ENCODE measurements at places on chromosomes 2 and 18. TPM values are rescaled to one million over a fixed set of nuclear protein-coding genes. Genes with fewer than 3 reads are reported as not detected.

- DNase-seq, result no peak
Measured at GRCh38 chr2:222827417-222827816, 33.4 kb upstream of the ACSL3 start.

Gene CHRNA1
- total RNA-seq, result 541 TPM

Gene COBLL1
- total RNA-seq, result 4.0 TPM

Gene RBM43
- 3.0 TPM for total RNA-seq

Gene SAG
- total RNA-seq, result not detected

- peak; percentile 3 for DNase-seq
Measured at GRCh38 chr2:155368934-155369333, 670.4 kb downstream of the KCNJ3 start.

DNA sequence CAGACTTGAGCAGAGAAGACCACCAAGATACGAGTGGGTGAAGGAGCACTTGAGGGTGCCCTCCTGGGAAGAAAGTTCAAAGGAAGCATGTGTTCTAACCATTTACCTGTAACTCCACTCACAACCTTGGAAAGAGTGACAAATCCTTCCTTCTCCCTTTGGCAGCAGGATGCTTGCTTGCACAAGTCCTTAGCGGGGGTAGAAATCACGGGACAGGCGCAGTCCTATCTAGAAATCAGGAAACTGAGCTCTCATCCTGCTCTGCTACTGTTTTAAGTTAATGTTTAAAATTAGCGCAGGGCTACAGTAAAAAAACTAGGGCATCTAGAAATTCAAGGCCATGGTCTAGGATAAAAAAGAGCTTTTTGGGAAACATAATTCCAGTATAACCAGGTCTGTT, 100.9 kb upstream of the PTPRM start:
- DNase-seq, result no peak

GRCh38 chr2:53021292-53021691, 746.3 kb upstream of the CHAC2 start:
- DNase-seq, result peak; percentile 72

Gene GALNT13
- 0.75 TPM for total RNA-seq

DNA sequence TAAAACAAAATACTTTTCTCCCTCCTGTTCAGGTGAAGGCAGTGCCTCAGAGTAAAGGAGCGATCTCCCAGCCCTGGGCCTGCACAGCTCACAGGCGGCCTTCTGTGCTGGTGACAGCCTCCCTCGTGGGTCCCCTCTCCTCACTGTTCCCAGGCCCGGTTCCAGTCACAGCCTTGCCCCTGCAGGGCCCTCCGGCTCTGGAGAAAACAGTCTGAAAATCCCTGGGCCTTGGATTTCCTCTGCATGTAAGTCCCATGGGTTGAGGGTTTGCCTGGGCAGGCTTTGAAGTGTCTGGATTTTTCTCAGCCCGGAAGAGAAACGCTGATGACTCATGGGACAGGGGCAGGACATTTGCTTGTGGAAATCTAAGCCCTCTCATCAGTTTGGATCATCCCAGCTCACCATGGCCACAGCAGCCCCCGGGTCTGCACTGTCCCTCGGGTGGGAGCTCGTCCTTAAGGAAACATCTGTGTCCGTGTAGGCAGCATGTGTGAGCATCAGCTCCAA, 186.1 kb upstream of the RAB12 start:
- DNase-seq, result peak; percentile 75

DNA sequence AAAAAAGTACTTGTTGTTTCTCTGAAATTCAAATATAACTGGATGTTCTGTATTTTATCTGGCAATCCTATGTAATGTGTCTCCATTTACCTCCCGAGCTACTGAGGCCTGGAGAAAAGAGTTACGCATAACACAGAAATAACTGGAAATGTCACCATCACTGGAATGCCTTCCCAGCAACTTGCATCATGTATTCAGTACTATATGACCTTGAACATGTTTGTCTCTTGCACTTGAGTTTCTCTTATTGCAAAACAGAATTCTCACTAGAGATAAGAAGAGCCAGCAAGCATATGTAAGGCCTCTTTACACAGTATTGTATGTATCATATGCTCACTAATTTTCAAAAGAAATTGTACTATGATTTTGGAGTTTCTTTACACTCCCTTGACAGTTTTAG, 99.6 kb upstream of the CTAGE1 start:
- no peak for DNase-seq

DNA sequence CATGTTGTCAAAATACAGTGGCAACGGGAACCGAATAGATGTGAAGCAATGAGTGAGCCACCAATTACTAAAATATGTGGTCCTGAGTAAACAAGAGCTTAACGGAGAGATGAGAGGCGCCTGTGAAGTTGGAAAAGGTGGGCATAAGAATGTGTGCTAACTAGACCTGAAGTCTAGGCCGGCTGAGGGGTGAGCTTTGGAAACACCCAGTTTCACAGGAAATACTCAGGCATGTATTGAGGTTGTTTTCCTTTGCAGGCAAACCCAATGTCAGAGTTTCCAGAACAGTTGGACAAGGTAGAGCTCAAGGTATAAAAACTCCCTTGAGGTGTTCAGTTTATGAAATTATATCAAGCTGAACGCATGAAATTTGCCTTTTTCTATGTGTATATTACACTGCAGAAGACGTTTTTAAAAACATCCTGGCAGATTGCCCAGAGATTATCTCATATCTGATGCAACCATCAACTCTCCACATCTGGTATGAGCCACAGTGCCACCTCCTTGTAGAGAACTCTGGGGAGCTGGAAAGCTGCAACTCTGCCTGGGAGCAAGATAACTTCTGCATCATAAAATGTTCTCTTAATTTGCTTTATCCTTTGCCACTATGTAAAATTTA, 3.9 kb upstream of the WDSUB1 start:
- peak; percentile 79 for DNase-seq

Gene ACVR1C
- total RNA-seq, result 0.83 TPM

Gene WDR7
- 11.9 TPM for total RNA-seq

DNA sequence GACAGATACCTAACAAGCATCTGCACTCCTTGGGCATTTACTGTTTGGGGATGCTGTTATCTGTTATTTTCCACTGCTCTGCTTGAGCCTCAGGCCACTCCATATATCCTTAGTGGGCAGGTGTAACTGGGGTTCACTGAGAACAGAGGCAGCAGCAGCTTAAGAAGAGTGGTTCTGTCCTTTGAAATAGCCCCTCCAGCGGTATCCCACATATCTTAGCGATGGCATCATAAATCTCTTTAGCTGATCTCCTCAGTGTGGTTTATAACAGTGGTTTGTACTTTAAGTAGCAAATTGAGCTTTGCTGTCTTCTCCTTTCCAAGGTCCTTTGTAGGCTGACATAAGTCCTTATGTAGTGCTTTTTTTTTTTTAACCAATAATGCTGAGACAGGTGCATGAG, 79.7 kb upstream of the RPRM start:
- no peak for DNase-seq

Gene RTP5
- total RNA-seq, result not detected

Gene SOWAHC
- 7.3 TPM for total RNA-seq

Gene CAPN10
- total RNA-seq, result 20.5 TPM

DNA sequence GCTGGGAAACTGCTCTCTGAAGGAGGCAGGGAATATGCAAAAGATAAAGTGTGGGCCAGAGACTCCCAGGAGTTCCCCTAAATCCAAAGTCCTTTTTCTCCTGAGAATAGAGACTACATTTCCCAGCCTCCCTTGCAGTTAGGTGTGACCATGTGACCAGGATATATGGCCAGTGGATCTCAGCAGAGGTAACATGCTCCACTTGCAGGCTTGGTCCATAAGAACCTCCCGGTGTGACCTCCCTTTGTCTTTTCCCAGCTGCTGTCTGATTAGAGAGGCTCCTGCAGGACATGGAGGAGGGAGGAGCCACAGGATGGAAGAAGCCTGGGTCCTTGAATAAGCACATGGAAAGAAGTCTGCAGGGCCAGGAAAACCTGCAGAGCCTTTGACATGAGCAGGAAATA, 76.2 kb downstream of the TGFA start:
- DNase-seq, result no peak

DNA sequence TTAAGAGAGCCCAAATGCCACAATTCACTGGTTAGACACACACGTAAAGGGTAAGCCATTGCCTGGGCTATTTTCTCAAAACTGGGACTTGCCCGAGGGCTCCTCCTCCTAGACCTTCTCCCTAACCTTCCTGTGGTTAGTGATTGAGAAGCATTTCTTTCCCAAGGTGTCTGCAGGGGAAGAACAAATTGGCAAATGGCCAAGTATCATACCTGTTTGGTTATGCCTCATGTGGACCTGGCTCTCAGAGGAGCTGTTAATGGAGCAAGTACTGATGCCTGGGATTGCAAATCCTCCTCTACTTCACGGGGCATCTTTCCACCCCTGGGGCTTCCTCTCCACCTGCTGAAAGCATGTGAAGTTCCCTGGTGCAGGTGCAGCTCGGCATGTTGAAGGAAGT, 187.5 kb upstream of the CYRIA start:
- DNase-seq, result no peak

Gene TMEM182
- 4.0 TPM for total RNA-seq

DNA sequence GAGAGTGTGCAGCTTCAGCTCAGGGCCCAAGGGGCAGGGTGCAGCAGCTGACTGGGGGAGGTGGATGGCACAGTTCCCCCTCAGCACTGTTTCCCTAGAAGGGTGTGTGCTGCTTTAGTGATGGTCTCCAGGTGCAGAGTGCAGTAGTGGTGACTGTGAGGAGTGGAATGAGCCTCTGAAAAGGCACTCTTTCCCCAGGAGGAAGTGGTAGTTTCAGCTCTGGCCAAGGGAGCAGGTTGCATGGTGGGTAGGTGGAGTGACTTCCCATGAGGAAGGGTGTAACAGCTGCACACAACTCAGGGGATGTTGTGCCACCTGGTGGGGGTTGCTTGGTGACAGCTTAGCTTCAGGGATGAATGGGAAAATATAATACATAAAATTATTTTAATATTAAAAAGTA, 251.5 kb upstream of the NXPH2 start:
- peak; percentile 71 for DNase-seq

Gene RBM44
- 0.34 TPM for total RNA-seq

DNA sequence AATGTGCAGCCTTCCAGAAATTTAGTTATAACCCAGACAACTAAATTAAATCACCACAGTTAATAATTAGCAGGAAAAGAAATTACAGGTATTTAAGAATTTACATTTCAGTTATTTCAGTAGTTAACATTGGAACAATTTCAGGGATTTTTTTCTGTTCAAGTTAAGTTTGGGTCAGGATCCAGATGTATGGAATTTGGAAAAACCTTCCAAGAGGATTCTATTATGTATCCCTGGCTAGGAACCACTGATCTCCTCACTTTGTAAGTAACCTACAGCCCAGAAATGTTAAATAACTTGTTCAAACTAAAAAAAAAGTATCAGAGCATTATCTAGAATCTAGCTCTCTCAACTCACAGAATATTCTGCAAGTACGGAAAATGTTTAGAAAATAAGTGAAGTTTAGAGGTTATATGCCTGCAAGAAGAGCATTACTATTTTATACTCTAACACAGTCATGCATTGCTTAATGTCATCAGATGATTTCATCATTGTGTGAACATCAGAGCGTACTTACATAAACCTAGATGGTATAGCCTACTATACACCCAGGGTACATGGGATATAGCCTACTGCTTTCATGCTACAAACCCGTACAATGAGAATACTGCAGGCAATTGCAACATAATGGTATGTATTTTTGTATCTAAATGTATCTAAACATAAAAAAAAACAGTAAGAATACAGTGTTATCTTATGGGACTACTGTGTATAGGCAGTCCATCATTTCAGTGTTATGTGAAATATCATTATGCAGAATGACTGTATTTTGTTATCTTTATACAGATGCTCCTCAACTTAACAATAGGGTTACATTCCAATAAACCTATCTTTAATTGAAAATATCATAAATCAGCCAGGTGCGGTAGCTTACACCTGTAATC, 6.1 kb downstream of the NCKAP1 start:
- DNase-seq, result no peak

Gene ZNF892
- 4.6 TPM for total RNA-seq

Gene LIPG
- 0.19 TPM for total RNA-seq

GRCh38 chr2:206336861-206337260, 62.4 kb downstream of the ZDBF2 start:
- no peak for DNase-seq

Gene RNF152
- total RNA-seq, result 0.51 TPM

Gene ATP6V1C2
- total RNA-seq, result not detected

- DNase-seq, result no peak
Measured at GRCh38 chr2:48310581-48310980, 219.4 kb upstream of the STON1 start.

GRCh38 chr2:207484444-207485391, 45.0 kb upstream of the CREB1 start:
- DNase-seq, result no peak

GRCh38 chr18:23232331-23232730, 97.0 kb downstream of the CABLES1 start:
- DNase-seq, result no peak

DNA sequence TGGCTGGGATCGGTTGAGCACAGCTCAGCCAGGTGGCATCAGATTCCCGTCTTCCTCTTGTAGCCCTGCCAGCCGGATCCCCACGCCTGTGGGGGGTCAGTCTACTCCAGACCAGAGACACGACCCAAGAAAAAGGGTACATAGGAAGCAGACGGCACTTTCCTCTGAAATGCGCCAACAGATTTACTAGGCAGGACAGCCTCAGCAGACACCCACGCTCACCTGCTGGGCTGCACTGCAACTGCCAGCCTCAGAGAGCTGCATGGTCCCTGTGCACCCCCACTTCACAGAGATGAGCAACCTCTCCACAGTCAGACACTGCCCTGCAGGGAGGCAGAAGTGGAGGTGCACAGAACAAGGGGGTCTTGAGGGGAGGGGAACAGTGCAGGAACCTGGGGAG, 75.7 kb upstream of the OTOS start:
- no peak for DNase-seq

DNA sequence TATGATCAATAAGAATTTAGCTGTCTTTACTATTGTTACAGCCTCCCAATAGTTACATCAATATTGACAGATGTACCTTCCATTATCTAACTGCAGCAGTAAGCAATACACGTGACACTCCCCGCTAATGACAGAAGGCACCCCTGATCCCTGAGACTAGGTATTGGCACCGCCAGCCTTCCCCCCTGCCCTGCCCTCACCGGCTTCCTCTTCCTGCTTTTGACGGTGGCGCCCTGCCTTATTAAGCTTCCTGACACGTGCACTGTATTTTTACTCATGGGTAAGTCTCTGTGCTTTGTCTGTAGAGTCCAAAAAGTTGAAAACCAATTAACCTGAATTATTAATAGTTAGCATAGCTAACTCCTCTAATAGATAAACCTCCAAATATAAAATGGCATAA, 223.5 kb downstream of the EIPR1 start:
- DNase-seq, result no peak

Gene SPRED2
- total RNA-seq, result 8.6 TPM

Gene CARF
- 11.6 TPM for total RNA-seq

Gene BOK
- 67.3 TPM for total RNA-seq

Gene HAAO
- total RNA-seq, result not detected
